Right lobe of liver (tissue), 6 donors: ENCODE measurements at places on chromosomes 3 and 15. TPM values are rescaled to one million over a fixed set of nuclear protein-coding genes. Genes with fewer than 3 reads are reported as not detected.

DNA sequence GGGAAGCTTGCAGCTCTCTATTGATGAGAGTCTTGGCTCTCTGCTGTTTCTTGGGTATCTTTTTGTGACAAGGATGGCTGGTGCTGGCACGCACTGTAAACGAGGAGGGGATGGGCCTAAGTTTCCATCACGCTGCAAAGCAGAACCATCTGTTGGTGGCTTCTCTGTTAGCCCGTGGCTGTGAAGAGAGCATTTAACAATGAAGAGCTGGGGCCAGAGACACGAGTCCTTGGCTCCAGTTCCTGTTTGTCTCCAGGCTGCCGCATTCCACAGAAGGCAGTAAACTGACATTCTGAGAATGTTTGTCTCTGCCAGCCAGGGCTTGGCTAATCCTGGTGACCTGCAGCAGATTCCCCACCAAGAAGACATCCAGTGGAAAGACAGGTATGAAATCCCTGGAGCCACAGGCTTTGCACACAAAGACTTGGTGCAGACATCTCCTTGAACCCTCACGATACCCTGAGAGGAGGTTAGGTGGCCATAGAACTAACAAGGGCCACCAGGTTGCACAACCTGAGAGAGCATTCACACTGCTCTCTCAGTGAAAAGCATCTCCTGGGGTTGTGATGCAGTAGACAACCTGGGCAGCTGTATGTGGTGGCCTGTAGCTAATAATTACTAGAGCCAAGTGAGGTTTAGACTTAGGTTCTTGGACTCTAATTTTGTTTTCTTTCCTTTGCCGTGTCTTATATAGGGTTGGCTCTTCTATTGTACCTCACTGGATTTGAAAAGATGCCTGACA, 130.9 kb downstream of the ASB7 start:
- H3K27ac ChIP-seq, result no peak overlapping the region
- no peak overlapping the region for H3K4me3 ChIP-seq
- no peaks in the 10 kb centered on the region for H3K36me3 ChIP-seq
- no peak for DNase-seq
- peaks cover 23% of the 10 kb centered on the region for H3K27me3 ChIP-seq

DNA sequence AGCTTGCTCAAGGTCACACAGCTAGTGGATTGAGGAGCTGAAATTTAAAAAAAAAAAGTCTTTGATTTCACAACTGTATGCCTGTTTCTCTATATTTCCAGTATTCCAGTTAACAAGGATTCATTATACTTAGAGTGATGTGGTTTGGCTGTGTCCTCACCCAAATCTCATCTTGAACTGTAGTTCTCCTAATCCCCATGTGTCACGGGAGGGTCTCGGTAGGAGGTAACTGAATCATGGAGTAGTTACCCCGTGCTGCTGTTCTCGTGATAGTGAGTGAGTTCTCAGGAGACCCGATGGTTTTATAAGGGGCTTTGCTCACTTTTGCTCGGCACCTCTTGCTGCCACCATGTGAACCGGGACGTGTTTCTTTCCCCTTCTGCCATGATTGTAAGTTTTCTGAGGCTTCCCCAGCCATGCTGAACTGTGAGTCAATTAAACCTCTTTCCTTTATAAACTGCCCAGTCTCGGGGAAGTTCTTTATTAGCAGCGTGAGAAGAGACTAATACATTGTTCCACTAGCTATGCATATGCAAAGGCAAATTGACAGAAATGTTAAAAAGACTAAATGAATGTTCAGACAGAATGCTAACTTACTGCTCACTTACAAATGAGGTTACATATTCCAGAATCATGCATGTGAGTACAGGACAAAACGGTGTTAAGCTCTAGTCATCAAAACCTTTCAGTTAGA, 1101.9 kb downstream of the ROBO1 start:
- H3K27me3 ChIP-seq, result no peaks in the 10 kb centered on the region
- H3K27ac ChIP-seq, result no peak overlapping the region
- DNase-seq, result no peak
- no peak overlapping the region for H3K4me3 ChIP-seq
- no peaks in the 10 kb centered on the region for H3K4me1 ChIP-seq
- no peaks in the 10 kb centered on the region for H3K36me3 ChIP-seq

DNA sequence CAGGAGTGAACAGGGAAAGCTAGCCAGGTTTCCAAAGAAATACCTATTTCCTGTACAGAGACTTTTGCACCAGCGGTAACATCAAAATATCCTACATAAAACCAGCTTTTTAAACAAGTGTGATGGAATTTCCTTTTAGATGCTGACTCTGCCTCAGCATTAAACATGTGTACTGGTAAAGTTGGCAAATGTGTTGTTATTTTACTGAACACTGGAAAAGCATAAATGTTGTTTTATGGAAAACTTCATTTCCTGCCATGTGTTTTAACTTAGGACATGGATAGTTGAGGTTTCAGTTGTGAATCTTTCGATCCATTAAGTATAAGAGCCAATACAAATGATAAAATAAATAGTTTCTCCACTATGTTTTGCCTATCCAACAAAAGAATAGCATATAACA, 15.7 kb downstream of the OXNAD1 start:
- H3K27ac ChIP-seq, result no peak overlapping the region
- no peak for DNase-seq
- H3K27me3 ChIP-seq, result no peaks in the 10 kb centered on the region
- no peak overlapping the region for H3K4me3 ChIP-seq
- no peaks in the 10 kb centered on the region for H3K36me3 ChIP-seq
- no peaks in the 10 kb centered on the region for H3K4me1 ChIP-seq

The GRIP2 gene
- total RNA-seq, result 0.33 TPM

DNA sequence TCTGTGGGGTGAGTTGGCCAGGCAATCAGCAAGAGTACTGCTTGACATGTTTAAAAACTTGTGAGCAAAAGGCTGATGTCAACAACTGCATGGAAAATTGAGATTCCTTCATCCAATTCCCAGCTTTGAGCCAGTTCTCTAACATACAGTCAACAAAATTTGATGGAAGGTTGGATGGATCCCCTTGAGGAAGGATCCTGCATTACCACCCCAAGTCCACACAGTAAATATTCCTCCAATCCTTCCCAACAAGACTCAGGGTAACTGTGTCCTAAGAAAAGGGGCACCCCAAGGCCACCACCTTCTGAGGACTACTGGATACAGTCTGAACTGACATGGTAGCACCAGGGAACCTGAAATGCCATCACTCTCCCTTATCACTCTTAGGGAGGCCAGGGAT, 15.1 kb downstream of the GLB1 start:
- no peaks in the 10 kb centered on the region for H3K27me3 ChIP-seq
- no peak overlapping the region for H3K27ac ChIP-seq
- no peaks in the 10 kb centered on the region for H3K4me1 ChIP-seq
- no peak overlapping the region for H3K4me3 ChIP-seq
- no peaks in the 10 kb centered on the region for H3K36me3 ChIP-seq
- DNase-seq, result no peak

GRCh38 chr3:12235691-12236090, 53.2 kb upstream of the PPARG start:
- DNase-seq, result no peak
- H3K4me3 ChIP-seq, result no peak overlapping the region
- H3K27me3 ChIP-seq, result no peaks in the 10 kb centered on the region
- no peaks in the 10 kb centered on the region for H3K4me1 ChIP-seq
- H3K36me3 ChIP-seq, result no peaks in the 10 kb centered on the region

- no peaks in the 10 kb centered on the region for H3K4me1 ChIP-seq
- H3K27ac ChIP-seq, result no peak overlapping the region
- no peak for DNase-seq
- no peaks in the 10 kb centered on the region for H3K36me3 ChIP-seq
- no peaks in the 10 kb centered on the region for H3K27me3 ChIP-seq
Measured at GRCh38 chr15:50904211-50904610, 4.3 kb upstream of the AP4E1 start.

DNA sequence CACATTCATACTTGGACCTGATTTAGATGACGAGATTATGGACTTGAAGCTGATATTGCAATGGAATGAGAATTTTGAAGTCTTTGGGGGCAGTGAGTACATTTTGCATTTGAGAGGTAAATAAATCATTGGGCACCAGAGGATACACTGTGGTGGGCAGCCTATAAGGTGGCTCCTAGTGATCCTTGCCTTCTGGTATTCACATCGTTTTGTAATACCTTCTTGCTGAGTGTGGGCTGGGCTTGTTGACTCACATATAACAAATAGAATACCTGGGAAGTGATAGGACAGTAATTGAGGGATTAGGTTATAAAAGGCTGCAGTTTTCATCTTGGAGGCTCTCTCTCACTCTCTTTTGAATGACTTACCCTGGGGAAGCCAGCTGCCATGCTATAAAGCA, 605.5 kb upstream of the KCNMB2 start:
- H3K27ac ChIP-seq, result no peak overlapping the region
- no peak overlapping the region for H3K4me3 ChIP-seq
- peaks cover 23% of the 10 kb centered on the region for H3K4me1 ChIP-seq
- H3K36me3 ChIP-seq, result no peaks in the 10 kb centered on the region
- no peaks in the 10 kb centered on the region for H3K27me3 ChIP-seq

- H3K36me3 ChIP-seq, result no peaks in the 10 kb centered on the region
- no peak overlapping the region for H3K4me3 ChIP-seq
- no peaks in the 10 kb centered on the region for H3K4me1 ChIP-seq
Measured at GRCh38 chr15:64630396-64631107, 144.8 kb downstream of the RBPMS2 start.

DNA sequence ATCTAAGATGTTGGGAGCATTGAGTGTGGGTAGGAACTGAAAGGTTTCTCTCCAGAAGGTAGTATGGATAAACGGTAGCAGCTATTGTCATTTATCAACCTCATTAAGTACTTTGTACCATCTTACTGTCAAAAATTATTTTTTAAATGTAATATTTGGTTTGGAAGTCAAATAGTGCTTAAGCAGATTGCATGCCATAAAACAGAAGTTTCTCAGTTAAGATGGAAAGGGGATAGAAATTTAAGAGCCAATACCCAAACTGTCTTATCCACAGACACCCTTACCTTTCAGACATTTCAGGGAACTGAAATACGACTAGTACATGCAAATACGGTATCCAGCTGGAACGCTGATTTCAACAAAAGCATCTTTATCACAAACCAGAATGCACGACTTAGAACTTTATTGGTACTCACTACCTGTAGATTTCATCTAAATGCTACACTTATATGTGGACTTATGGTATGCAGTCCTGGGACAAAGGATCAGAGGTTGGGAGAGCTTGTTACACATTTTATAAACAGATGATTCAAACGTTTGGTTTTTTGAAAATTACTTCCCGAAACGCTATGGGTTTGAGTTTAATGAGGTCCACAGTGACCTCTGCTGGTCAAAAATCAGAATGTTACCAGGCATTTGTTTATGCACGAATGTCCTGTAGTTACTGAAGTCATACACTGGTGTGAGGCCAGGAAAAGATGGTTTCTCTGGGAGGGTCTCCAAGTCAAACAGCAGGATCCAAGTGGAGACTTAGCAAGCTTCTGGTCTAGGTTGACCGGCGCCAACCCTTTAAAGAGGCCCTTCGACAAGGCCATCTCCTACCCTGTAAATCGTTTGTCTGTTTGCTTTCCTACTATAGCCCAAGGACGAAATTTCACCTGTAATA, 45.7 kb upstream of the DUT start:
- H3K27me3 ChIP-seq, result no peaks in the 10 kb centered on the region
- H3K4me1 ChIP-seq, result no peaks in the 10 kb centered on the region
- H3K4me3 ChIP-seq, result no peak overlapping the region
- DNase-seq, result no peak

DNA sequence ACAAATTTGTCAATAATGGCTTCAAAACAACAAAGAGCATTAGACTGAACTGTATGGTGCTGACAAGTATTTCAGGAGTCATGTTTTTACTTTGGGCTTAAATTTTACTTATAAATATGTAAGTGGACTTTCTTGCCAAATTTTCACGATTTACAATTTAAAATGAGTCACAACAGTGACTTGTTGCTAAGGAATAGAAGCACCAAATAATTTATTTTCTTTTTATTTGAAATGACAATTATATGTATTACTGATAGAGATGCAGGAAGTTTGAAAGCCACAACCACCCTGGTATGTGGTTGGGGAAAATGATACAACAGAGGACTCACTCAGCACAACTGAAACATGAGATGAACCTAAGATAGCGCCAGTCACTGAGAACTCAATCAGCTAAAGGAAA, 90.3 kb downstream of the FMN1 start:
- no peak overlapping the region for H3K4me3 ChIP-seq
- H3K27ac ChIP-seq, result no peak overlapping the region

DNA sequence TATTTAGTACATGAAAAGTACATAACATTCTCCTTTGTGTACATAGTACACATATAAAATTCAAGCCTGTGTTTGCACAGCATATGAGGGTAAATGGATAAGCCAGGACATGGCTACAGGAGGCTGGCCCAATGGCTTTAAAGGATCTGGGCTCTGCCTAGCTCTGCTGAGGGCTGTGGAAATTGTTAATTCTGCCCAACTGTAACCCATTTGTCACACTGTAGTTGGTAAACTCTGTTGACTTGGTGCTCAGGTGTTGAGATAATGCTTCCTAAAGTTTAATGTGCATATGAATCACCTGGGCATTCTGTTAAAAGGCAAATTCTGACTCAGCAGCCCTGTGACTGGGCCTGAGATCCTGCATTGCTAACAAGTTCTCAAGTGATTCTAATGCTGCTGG, 196.5 kb upstream of the ZPLD1 start:
- H3K36me3 ChIP-seq, result no peaks in the 10 kb centered on the region
- no peak for DNase-seq
- no peaks in the 10 kb centered on the region for H3K27me3 ChIP-seq
- no peak overlapping the region for H3K4me3 ChIP-seq
- H3K27ac ChIP-seq, result no peak overlapping the region
- no peaks in the 10 kb centered on the region for H3K4me1 ChIP-seq

DNA sequence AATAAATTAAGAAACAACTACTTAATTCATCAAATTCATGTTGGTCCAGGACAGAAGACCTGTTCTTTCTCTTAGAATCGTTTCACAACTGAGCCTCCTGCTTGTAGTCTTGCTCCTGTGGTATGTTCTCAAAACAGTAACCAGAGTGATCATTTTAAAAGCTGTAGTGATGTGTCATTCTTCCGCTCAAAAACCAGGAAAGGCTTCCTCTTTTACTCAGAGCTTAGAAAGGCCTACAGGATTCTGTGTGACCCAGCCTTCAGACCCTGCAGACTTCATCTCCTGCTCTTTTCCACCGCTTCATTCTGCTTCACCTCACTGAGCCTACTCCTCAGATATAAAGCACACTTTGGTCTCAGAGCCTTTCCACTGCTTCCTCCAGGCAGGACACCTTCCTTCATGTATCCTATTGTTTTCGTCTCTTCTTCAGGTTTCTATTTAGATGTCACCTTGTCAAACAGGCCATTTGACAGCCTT, 22.7 kb downstream of the ST6GAL1 start:
- H3K4me1 ChIP-seq, result no peaks in the 10 kb centered on the region
- H3K36me3 ChIP-seq, result no peaks in the 10 kb centered on the region
- no peak overlapping the region for H3K4me3 ChIP-seq
- H3K27me3 ChIP-seq, result no peaks in the 10 kb centered on the region
- no peak overlapping the region for H3K27ac ChIP-seq
- no peak for DNase-seq

The MESP2 gene
- not detected for total RNA-seq
